ENCODE measurements at places on chromosomes 1 and 21.

DNA sequence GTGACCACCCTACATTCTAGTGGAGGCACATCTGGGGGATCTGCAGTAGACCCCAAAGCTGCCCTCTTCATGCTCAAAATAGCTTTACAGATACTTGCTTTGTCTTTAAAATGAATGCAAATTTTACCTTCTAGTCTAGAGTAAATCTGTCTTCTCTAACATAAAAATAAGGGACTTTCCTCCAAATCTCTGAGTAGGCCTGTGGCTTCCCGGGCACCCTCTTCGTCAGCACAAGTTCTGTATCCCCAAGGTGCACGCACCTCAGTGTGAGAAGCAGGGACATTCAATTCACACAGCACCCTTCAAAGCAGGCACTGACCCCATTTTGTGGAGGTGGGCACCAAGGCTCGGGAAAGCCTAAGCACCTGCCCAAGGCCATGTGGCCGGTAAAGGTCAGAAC is 19.0 kb downstream of the MEF2D start:
- DNase-seq, result no peak

- no peak for DNase-seq
Measured at GRCh38 chr1:206802401-206802800, 30.1 kb upstream of the IL10 start.

DNA sequence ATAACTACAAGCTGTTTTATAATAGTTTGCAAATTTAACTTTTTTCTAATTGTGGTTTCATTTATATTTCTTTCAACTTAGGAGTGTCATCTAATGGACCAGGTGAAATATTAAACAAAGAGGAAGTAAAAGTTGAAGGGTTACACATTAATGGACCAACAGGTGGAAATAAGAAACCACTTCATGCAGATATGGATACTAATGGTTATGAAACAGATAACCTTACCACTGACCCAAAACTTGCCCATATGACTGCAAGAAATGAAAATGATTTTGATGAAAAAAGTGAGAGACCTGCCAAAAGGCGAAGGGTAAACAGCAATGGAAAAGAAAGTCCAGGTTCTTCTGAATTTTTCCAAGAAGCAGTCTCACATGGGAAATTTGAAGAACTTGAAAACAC is 59.7 kb downstream of the MIER1 start:
- DNase-seq, result no peak

- DNase-seq, result no peak
Measured at GRCh38 chr1:210777914-210778313, 356.0 kb downstream of the KCNH1 start.

DNA sequence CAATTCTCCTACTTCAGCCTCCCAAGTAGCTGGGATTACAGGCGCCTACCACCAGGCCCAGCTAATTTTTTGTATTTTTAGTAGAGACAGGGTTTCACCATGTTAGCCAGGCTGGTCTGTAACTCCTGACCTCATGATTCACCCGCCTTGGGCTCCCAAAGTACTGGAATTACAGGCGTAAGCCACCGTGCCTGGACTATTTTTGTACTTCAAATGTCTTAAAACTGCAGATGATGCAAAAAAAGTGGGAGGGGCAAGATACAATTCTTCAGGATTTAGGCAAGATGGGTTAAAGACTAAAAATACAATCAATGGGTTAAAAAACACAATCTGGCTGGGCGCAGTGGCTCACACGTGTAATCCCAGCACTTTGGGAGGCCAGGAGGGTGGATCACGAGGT is 4.7 kb downstream of the SCAF4 start:
- no peak for DNase-seq

DNA sequence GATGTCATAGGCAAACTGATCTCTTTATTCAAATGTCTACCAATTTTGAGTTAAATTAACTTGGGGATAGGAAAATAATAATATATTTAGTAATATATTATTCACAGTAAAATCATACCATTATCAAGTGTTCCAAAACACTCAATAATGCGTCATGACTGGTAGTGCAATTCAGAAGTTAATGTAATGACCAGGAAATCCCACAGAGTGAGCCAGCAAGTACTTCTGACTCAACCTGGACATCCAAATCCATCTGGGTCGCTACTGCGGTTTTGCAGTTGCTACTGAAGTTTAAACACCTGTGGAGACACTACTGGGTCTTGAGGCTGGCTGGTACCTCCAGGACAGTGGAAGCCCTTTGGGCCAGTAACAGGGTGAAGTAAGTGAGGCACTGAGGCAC is 44.8 kb downstream of the DPYD start:
- DNase-seq, result no peak

- no peak for DNase-seq
Measured at GRCh38 chr1:175363031-175363430, 170.5 kb upstream of the KIAA0040 start.

- DNase-seq, result no peak
Measured at GRCh38 chr1:93255222-93256079, 74.9 kb downstream of the CCDC18 start.

DNA sequence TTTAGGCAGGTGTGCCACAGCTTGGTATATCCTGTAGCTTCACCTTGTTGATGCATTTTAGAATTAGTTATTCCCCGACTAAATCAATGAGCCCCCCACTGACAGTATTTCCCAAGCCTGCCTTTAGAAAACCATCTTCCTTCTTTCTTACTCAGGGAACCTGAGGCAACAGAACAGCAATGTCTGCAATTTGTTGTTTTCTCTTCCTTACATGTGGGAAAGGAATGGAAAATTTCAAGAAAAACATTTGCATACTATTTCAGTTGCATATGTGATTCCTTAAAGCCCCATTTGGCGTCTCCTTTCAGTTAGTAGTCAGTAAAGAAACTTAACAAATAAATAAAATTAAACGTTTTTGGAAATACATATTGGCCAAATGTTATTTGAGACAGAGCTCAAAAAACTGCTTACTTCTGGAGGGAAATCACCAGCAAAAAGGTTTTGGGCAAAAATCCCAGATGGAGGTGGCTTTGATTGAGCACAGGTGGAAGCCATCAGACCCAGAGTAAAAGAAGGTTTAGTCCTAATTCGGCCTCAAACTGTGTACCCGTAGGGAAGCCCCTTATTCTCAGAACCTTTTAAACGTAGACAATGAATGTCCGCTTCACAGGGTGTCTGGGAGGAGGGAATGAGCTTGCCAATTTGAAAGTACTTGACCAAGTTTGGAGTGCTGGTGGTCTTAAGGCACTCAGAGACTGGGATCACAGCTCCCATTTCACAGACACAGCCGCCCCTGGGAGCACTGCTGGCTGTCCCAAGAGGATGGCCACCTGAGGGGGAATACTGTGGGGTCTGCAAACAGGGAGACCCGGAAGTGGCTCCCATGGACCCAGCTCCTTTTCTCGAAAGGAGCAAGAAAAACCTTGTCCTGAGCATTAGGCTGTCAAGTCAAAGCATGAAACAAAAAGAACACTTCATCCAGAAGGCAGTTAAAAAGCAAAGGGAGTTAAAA is 9.4 kb downstream of the LHX4 start:
- DNase-seq, result no peak

DNA sequence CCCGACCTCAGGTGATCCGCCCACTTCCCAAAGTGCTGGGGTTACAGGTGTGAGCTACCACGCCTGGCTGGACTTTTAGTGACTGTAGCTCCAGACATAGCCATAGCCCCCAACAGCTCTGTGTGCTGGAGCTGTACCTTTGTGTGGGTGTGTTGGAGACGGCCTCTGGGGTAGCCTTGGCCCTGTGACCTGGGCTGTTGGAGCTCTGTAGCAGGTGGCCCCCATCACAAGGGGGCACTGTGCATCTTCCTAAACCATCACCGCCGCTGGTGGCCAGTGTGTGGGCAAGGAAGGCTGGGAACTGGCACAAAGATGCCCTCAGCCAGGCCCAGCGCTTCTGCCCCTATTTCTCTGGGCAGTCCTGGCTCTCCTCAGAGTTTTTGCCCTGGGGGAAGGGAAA is 38.4 kb upstream of the FOXO6 start:
- DNase-seq, result peak; percentile 60

- DNase-seq, result no peak
Measured at GRCh38 chr1:168466714-168467131, 77.1 kb downstream of the XCL2 start.

GRCh38 chr1:202184750-202185460 is 8.7 kb upstream of the LGR6 start:
- DNase-seq, result peak; percentile 81

DNA sequence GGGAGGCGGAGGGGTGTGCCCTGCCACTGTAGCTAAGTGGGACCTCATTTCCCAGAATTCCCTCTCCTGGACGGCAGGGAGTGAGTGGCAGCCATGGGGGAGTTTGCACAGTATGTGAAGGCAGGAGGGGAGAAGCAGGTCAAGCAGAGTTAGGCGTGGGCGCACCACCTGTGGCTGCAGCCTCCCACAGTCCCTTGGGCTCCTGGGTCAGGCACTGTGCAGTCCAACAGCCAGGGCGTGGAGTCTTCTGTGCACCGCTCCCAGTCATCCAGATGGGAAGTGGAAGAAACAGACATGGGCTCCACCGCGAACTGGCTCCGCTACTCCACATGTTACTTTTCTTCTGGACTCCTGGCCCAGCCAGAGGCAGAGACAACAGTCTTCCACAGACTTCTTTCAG is 85.4 kb upstream of the TIAM1 start:
- DNase-seq, result no peak

- DNase-seq, result no peak
Measured at GRCh38 chr1:26785611-26786436, 1.9 kb upstream of the PIGV start.

DNA sequence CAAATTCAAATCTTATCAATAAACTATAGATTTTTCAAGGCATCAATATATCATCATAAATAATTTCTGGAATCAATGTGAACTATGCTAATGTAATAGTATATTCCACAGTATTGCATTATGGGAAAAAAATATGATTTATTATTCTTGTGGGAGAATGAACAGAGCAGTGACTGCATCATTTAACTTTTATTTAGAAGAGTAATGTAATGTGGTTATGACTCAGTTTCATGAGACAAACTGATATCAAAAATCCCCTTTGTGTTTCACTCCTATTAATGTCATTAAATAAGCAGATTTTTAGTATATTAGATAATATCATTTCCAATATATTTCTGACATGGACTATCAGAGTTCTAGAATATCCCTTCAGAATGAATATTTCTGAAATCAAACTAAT is 187.6 kb downstream of the LRRC40 start:
- no peak for DNase-seq

GRCh38 chr21:34364921-34365320 is 1.1 kb downstream of the KCNE2 start:
- DNase-seq, result no peak

- DNase-seq, result peak; percentile 17
Measured at GRCh38 chr1:11320153-11320936, 47.3 kb downstream of the UBIAD1 start.

DNA sequence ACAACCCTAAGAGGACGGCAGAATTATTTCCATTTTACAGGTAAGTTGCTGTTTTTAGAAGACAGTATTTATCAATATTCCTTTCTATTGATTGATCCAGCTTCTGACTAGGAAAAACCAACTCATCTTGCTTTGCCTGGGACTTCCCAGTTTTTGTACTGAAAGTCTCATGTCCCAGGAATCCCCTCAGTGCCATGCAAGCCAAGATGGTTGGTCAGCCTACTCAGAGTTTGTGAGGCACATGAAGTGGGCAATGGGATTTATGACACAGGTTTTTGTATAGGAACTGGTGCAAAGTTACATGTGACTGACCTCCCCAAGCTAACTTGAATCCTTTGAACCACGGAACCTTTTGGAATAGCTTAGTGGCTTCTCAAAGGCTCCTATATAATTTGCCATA is 45.5 kb downstream of the GNG12 start:
- DNase-seq, result no peak

DNA sequence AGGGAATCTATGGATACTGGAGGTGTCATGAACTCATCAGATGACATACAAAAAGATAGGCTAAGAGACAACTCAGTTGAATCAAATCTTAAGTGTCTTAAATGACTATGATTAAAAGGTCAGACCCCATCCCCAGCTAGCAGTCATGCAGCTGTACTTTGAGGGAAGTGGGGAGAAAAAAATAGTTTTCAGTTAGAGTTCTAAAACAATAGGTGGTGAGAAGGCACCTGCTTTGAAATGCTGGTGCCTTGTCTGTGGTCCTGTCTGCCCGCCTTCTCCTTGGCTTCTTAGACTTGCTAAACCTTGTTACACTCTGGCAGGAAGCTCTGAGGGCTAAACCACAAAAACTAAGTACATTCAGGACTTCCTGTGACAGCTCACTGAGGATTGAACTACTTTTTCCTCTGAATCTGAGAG is 15.3 kb downstream of the CD2 start:
- DNase-seq, result no peak

DNA sequence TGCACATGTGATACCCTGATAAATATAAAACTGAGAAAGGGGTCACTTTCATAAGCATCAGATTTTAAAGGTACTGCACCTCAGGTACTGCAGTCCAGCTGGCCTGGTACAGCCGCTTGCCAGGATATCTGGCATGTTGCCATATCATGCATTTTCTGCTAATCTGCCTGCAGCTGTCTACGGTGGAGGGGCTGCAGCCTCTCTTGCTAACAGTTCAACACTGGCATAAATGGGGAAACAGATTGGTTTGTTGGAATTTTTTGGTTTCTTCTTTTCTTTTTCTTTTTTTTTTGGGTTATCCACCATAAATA is 71.5 kb downstream of the MIS18A start:
- DNase-seq, result no peak

DNA sequence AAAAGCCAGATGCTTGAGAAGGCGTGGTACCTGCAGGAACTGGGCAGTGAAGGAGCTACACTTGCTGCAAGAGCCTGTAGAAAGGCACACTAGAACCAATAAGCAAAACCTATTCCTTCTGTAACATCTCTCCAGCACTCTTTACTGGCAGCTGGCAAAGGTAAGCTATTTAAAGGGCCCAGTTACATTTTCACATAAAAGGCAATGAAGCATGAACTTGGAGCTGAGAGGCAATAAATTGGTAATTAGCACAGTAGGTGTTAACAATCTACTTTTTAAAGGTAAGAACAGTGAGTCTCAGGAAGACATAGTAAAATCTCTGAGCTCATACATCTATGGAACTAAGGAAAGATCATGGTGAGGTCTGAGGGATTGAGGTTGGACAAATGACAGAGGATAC is 167.1 kb upstream of the OLFM3 start:
- DNase-seq, result no peak

- no peak for DNase-seq
Measured at GRCh38 chr1:8698012-8698630, 119.3 kb downstream of the RERE start.

GRCh38 chr1:28249013-28249865 is 10.1 kb upstream of the SESN2 start:
- DNase-seq, result peak; percentile 87

GRCh38 chr1:45473302-45473701 is 17.7 kb downstream of the TESK2 start:
- no peak for DNase-seq
